Hematopoietic multipotent progenitor cell treated with erythropoietin and hydrocortisone succinate and interleukin-3 and kit ligand, for 17 days (in vitro differentiated cells): ENCODE measurements at places on chromosomes 1 and 21.

DNA sequence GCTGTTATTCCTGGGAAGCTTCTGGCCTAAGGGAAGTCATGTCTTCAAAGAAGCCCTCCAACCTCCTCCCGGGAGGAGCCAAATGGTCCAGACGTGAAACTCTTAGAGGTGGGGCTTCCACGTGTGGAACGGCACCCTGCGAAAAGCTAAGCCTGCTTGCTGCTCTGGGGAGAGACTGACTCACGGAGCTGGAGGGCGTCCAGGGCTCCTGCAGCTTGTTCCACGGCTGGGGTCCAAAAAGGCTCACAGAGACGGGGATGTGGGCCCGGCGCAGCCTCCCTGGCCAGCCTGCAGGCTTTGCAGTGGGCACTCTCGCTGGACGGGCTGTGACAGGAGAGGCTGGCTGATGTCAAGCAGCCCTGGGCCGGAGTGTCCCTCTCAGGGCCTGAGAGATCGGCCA, 105.1 kb downstream of the COLGALT2 start:
- no peak for DNase-seq

- no peak for DNase-seq
Observed at GRCh38 chr1:199834711-199835110, 192.8 kb upstream of the NR5A2 start.

DNA sequence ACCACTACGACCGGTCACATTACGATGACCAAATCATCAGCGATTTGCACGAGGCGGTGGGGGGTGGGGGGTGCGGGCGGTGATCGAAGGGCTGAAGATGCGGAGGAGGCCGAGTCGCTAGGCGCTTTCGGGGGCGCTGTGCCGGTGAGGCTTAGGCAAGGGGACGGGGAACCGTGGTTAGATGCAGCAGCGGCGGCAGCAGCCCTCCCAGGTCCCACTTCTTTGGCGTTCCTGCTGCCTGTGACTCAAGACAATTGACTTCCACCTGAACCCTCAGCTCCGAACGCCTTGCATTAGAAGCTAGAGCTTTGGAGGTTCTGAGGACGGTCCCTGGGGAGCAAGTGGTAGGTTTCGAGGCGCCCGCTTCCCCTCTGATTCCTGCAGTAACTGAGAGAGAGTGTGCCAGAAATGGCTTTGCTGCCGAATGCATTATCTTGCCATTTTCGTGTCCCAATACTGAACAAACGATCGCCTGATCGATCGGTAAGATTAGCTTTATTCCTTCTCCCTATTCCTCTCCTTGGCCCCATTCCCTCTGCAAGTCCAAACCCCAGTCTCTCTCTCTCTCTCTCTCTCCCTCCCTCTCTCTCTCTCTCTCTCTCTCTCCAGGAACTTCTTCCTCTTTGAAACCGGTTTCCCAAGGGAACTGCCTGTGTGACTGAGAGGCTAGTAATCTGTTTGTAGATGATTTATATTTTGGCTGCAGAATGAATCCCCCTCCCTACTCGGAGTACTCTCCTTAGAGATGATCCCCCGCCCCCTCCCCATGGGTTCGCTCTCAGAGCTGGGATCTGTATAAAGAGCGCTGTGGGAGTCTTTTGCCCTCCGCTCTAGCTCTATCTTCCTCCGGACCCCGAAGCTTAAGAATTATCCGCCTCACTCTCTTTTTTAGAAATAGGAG, 735 bp upstream of the BRINP3 start:
- DNase-seq, result no peak

DNA sequence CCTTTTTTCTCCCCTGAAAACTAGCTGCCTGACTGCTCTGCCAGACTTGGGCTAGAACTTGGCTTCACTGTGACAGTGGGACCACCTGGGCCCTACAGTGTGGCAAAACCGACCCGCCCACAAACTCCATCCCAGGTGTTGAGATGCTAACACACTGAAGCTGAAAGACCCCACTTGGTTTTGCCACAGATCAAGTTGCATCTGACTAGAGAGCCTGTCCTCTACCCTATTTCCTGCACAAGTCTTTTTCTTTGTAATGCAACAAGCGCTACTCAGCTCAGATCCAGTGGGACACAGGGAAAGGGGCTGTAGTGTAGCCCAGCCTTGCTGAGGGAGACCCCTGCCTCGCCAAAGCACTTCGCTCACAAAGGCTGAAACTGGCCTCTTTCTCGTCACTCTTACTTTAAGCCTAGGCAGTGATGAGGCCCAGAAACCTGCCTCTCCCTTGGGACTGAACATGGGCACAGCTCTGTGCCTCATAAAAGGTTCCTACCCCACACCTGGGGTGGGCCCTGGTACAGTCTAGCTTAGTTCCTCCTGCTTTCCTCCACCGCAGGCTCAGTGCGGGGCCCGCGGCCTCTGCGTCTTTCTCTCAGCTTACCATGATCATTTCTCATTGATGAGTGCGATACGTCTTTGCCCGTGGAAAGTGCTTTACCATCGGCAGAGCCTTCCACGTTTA, 9.7 kb downstream of the ALPL start:
- no peak for DNase-seq

DNA sequence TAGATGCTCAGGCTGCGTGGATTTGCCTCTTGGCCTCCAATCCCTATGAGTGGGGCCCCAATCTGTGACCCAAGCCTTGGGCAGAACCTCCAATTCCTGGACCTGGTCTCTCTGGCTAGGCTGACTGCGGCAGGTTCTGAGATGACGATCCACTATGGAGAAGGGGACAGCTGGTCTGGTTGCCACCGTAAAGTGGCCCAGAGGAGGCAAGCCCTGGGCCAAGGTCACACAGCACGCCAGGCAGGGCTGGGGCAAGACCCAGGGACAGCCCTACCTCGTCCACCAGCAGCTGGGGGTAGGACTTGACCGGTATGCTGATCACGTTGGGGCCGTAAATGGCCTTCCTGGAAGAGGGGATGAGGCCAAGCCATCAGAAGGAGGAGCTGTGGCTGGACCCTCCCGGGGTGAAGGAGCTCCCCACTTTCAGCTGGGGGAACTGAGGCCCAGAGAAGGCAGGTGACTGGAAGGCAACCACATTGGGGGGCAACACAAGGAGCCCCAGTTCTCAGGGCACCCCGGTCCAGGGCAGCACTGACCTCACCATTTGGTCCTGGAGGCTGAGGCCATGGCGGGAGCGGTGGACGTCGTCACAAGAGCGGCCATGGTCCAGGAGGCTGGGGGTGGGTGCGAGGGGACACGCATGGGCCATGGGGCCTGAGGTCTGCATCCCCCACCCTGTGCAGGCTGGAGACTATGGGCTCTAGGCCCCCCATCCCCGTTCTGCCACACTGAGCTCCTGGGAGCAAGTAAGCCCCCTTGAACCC, 9.8 kb downstream of the ATP13A2 start:
- DNase-seq, result no peak

DNA sequence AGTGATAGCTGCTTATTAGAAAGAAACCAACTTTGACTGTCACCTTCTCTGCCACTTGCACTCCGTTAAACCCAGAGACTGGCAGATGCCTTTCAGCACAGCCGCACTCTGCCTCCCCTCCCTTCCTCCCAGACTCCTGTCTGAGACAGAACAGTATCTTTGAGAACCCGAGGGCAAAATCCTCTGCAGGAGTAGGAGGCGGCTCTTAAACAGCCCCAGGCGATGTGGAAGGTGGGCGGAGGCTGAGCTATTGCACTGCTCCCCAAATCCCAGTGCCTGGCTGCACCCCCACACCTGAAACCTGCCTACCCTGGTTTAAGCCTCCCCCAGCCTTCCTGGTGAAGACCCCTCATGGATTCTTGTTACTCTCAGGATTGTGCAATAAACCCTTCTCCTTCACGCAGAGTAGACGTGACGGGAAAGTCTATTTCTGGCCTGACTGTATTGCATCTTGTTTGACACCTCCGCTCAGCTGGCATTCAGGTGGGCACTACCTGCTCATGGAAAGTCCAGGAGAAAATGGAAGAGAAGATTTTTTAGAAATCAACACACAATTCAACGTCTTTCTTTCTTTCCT, 34.4 kb upstream of the IGSF21 start:
- DNase-seq, result no peak

DNA sequence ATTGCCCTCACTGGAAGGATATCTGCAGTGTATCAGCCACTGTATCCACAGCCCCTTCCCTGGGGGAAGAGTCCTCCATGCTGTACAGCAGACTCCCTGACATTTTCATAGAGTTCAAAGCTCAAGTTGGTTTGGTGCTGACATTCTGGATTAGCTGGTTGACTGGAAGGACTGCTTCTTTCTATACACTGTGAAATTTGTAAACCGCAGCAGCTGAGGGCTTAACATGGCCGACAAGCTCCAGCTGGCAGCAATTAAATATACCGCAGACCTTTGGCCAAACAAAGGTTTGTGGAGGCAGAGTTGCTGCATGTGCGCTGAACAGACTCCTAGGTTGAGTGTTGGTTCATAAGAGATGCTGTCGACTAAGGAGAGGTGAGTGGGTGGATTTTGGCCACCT, 126.4 kb downstream of the DHRS3 start:
- DNase-seq, result no peak

- DNase-seq, result no peak
Observed at GRCh38 chr1:204859861-204860267, 10.8 kb upstream of the NFASC start.

- DNase-seq, result no peak
Observed at GRCh38 chr1:221032637-221033280, 153.5 kb downstream of the HLX start.

DNA sequence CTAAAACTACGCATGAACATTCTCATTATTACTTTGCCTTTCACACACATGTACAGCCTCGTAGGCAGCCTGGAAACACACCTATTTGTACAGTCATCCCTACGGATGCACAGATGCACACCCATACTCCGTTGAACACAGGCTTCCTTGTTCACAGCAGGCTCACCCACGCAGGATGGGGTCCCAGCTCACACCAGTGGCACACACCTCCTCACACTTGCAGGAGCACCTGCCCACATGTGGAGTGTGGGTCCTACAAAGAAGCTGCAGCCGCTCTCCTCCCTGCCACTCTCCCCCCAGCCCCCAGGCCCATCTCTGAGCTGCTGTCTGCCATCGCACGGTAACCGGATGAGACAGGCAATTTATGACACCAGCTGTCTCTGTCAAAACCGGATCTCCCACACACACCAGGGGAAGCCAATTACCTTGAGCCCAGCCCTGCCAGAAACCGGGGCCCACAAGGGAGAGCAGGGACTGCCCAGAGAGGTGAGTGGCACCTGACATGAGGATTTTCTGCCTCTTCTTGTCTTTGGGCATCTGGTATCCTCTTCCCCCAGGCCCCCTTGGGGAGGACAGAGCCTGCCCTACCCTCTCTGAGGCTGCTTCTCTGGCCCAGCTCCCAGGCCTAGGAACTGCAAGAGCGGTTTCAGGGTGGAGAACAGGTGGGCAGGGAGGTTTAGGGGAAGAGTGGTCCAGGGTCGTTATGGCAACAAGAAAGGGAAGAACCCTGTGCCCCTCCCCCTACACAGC, 175.4 kb downstream of the IGSF21 start:
- DNase-seq, result no peak

- DNase-seq, result peak; percentile 74
Observed at GRCh38 chr1:27102707-27103468, 52.0 kb downstream of the SLC9A1 start.

DNA sequence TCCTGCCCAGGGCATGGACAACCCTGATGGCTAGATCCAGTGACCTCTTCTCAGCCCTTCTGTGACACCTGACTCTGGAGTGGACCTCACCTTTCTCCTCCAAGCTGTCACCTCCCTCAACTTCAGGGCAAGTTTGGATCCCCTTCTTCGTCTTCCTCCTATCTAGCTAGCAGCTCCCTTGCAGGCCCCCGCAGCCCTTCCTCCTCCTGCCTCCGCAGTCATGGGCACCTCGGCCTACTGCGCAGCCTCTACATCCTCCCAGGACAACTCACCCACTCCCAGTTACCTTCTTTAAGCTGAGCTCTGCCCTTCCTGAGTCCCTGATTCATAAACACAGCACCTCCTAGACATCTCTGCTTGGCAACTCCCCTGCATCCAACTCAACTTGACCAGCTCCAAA, 61.3 kb upstream of the ID3 start:
- DNase-seq, result no peak

DNA sequence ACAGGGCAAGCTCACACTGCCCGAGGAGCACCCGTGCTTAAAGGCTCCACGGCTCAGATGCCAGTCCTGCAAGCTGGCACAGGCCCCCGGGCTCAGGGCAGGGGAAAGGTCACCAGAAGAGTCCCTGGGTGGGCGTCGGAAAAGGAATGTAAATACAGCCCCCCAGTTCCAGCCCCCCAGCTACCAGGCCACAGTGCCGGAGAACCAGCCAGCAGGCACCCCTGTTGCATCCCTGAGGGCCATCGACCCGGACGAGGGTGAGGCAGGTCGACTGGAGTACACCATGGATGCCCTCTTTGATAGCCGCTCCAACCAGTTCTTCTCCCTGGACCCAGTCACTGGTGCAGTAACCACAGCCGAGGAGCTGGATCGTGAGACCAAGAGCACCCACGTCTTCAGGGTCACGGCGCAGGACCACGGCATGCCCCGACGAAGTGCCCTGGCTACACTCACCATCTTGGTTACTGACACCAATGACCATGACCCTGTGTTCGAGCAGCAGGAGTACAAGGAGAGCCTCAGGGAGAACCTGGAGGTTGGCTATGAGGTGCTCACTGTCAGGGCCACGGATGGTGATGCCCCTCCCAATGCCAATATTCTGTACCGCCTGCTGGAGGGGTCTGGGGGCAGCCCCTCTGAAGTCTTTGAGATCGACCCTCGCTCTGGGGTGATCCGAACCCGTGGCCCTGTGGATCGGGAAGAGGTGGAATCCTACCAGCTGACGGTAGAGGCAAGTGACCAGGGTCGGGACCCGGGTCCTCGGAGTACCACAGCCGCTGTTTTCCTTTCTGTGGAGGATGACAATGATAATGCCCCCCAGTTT, 1.3 kb downstream of the CELSR2 start:
- no peak for DNase-seq

GRCh38 chr1:50659107-50659662, 235.9 kb upstream of the DMRTA2 start:
- DNase-seq, result no peak

DNA sequence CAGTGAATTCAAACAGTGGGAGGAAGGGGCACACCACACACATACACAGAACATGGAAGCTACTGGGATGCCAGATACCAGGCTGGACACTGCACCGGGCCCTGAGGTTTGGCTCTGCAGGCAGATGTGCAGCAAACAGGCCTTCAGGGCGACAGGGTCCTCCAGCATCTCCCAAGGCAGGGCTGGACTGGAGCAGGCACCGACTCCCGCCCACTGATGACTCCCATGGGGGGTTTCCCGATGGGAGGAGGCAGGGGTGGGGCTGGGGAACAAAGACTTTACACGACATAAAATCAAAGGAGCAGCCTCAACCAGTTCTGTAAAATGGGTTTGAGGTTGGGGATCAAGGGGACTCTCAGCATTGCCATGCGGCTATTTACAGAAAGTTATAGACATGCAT, 118.1 kb downstream of the SYT2 start:
- DNase-seq, result no peak

- DNase-seq, result no peak
Observed at GRCh38 chr21:26491663-26492062, 81.4 kb downstream of the CYYR1 start.

- peak; percentile 37 for DNase-seq
Observed at GRCh38 chr1:30191154-30191702, 532.2 kb downstream of the MATN1 start.

- no peak for DNase-seq
Observed at GRCh38 chr1:19067182-19067911, 110.9 kb upstream of the IFFO2 start.
